SJSA1 (cell line): ENCODE measurements at places on chromosomes 3 and 15. TPM values are rescaled to one million over a fixed set of nuclear protein-coding genes. Genes with fewer than 3 reads are reported as not detected.

The DUOXA1 gene
- not detected in 2 replicates for total RNA-seq

The CAND2 gene
- total RNA-seq = 0.87 and 1.5 TPM in 2 replicates

The TMIE gene
- not detected in 2 replicates for total RNA-seq

The VGLL3 gene
- total RNA-seq = 11.3 and 17.1 TPM in 2 replicates

The EOMES gene
- not detected in 2 replicates for total RNA-seq

The PCOLCE2 gene
- 0.26 TPM in 1 of 2 replicates, not detected in the other for total RNA-seq

The EFCAB12 gene
- total RNA-seq = 0.03 TPM in 1 of 2 replicates, not detected in the other

The ARGFX gene
- not detected in 2 replicates for total RNA-seq

The KY gene
- total RNA-seq = 0.05 TPM in 1 of 2 replicates, not detected in the other

The CDHR4 gene
- total RNA-seq = not detected in 2 replicates

The CLDN16 gene
- total RNA-seq = 0.08 TPM in 1 of 2 replicates, not detected in the other

GRCh38 chr3:169120928-169121327 is 542.6 kb downstream of the MECOM start:
- H3K4me3 ChIP-seq = no peak overlapping the region
- H3K4me1 ChIP-seq = peaks cover 32% of the 10 kb centered on the region
- DNase-seq = no peak
- H3K36me3 ChIP-seq = peaks cover 30% of the 10 kb centered on the region
- H3K27ac ChIP-seq = no peak overlapping the region
- no peaks in the 10 kb centered on the region for H3K27me3 ChIP-seq

GRCh38 chr3:112602217-112602838 is 38.6 kb downstream of the CCDC80 start:
- no peak for DNase-seq
- no peak overlapping the region for H3K4me3 ChIP-seq
- H3K27me3 ChIP-seq = no peaks in the 10 kb centered on the region
- H3K4me1 ChIP-seq = peaks cover 14% of the 10 kb centered on the region
- peaks cover 15% of the 10 kb centered on the region for H3K36me3 ChIP-seq

- no peak for DNase-seq
- no peak overlapping the region for H3K27ac ChIP-seq
- H3K4me1 ChIP-seq = no peaks in the 10 kb centered on the region
- no peaks in the 10 kb centered on the region for H3K27me3 ChIP-seq
Observed at GRCh38 chr15:63978511-63979261, 67.6 kb downstream of the DAPK2 start.

DNA sequence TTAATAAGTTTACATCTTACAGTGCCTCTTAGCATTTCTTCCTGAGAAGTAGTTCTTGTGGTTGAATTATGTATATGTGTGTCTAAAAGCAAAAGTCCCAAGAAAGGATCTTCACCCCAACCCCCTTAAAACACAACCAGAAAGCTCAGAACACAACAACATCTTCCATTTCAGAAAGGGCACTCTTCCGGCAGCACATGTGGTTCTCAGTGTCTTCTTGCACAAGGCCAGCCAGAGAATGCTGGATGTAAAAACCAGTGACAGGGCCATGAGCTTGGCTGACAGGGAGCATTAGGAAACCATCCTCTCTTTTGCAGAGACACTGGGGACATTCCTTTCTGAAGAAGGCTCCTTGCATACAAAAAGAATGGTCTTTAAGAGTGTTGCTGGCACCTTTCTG is 45.0 kb downstream of the EEFSEC start:
- no peaks in the 10 kb centered on the region for H3K36me3 ChIP-seq
- DNase-seq = no peak
- no peak overlapping the region for H3K27ac ChIP-seq
- H3K4me3 ChIP-seq = no peak overlapping the region

GRCh38 chr15:81092559-81092902 is 41.5 kb upstream of the CFAP161 start:
- no peak overlapping the region for H3K4me3 ChIP-seq
- H3K27me3 ChIP-seq = no peaks in the 10 kb centered on the region
- no peaks in the 10 kb centered on the region for H3K36me3 ChIP-seq
- no peak overlapping the region for H3K27ac ChIP-seq
- DNase-seq = no peak

- peaks cover 19% of the 10 kb centered on the region for H3K4me1 ChIP-seq
- H3K36me3 ChIP-seq = peaks cover 11% of the 10 kb centered on the region
- H3K4me3 ChIP-seq = peak overlapping the region; percentile 94
- no peaks in the 10 kb centered on the region for H3K27me3 ChIP-seq
- H3K27ac ChIP-seq = no peak overlapping the region
Observed at GRCh38 chr3:52896151-52896550, 1.2 kb downstream of the STIMATE start.

- no peak for DNase-seq
- H3K27ac ChIP-seq = no peak overlapping the region
- no peaks in the 10 kb centered on the region for H3K27me3 ChIP-seq
- no peak overlapping the region for H3K4me3 ChIP-seq
- no peaks in the 10 kb centered on the region for H3K36me3 ChIP-seq
Observed at GRCh38 chr15:35857567-35858226, 311.7 kb upstream of the DPH6 start.

- no peak overlapping the region for H3K27ac ChIP-seq
- H3K27me3 ChIP-seq = no peaks in the 10 kb centered on the region
- no peak for DNase-seq
- H3K4me1 ChIP-seq = peaks cover 17% of the 10 kb centered on the region
- no peak overlapping the region for H3K4me3 ChIP-seq
Observed at GRCh38 chr3:187104933-187105332, 34.4 kb downstream of the RPL39L start.

GRCh38 chr3:35946121-35946853 is 307.0 kb downstream of the ARPP21 start:
- no peak overlapping the region for H3K27ac ChIP-seq
- H3K4me1 ChIP-seq = peaks cover 10% of the 10 kb centered on the region
- no peak overlapping the region for H3K4me3 ChIP-seq
- H3K27me3 ChIP-seq = no peaks in the 10 kb centered on the region

DNA sequence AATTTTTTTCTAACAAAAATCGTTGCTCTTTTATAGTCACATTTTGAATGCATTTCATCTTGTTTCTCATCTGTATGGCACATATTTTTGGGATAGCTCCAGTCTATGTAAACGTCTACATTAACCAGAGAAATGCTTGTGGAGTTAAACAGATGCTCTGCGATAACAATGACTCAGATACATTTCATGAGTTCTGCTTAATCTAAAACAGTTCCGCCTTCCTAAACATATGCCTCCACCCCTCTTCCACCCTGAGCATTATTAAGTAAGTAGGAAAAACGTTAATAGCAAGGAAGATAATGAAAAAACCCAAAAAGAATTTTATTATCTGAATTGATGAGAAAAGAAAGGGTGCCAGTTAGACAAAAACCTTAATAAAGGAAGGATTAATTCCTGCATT is 396.1 kb downstream of the TUSC7 start:
- peaks cover 45% of the 10 kb centered on the region for H3K4me1 ChIP-seq
- H3K36me3 ChIP-seq = no peaks in the 10 kb centered on the region
- no peak overlapping the region for H3K4me3 ChIP-seq
- no peaks in the 10 kb centered on the region for H3K27me3 ChIP-seq
- no peak for DNase-seq
- H3K27ac ChIP-seq = peak overlapping the region; percentile 54

DNA sequence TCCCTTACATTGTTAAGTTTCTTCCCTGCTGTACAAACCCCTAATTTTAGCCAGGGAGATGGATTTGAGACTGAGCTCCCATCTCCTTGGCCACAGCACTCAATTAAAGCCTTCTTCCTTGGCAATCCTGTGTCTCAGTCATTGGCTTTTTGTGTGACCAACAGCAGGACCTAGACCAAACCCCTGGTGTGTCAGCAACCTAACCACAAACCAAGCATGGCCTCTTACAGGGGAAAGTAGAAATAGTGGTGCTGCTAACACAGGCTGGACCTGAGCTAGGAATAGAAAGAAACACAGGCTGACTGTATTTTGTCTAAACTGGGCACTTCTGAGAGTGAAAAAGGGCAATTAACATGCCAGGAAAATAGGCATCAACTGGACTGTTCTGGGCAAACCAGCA is 37.9 kb downstream of the PPCDC start:
- no peaks in the 10 kb centered on the region for H3K36me3 ChIP-seq
- no peaks in the 10 kb centered on the region for H3K27me3 ChIP-seq

DNA sequence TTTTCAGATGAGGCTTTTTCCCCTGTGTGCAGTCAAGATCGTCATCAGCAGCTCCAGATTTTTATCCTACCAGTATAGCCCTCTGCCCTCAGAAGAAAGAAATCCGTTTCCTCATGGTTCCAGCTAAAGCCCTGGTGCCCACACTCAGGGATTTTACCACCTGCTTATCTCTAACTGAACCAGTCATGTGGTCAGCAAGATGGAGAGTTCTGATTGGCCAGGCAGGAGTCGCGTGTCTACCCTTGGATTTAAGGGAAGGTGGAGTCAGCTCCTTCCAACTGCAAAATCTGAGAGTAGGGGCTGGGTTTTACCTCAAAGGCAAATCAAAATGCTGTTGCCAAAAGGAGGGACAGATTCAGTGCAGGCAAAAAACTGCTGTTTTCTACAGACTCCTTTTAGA is 135.3 kb downstream of the LRTM1 start:
- H3K4me3 ChIP-seq = no peak overlapping the region
- H3K4me1 ChIP-seq = no peaks in the 10 kb centered on the region
- H3K27ac ChIP-seq = no peak overlapping the region
- no peaks in the 10 kb centered on the region for H3K36me3 ChIP-seq
- no peaks in the 10 kb centered on the region for H3K27me3 ChIP-seq

DNA sequence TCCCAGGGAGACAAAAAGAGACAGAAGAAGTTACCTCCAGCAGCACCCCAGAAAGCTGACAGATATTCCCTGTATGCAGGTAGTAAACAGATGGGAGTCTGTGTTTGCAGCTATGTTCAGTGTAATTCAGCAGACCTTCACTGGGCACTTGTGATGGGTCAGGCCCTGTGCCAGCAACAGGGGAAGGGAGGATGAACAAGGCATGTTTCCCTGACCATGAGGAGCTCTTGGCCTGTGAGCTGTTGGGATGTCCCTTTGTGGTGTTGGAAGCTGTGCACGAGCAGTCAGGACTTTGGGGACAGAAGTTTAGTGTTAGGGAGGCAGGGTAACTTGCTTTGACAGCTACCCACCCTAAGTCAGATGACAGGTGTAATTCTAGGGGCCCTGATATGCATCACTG is 106.0 kb upstream of the TRIM42 start:
- H3K36me3 ChIP-seq = no peaks in the 10 kb centered on the region
- no peaks in the 10 kb centered on the region for H3K4me1 ChIP-seq
- H3K27ac ChIP-seq = no peak overlapping the region
- DNase-seq = no peak
- H3K27me3 ChIP-seq = no peaks in the 10 kb centered on the region
- H3K4me3 ChIP-seq = no peak overlapping the region

- 0 out of 2 replicates have a peak overlapping the region, but pooled peaks have one; percentile 13 for H3K27ac ChIP-seq
- DNase-seq = no peak
- no peaks in the 10 kb centered on the region for H3K36me3 ChIP-seq
- peaks cover 9% of the 10 kb centered on the region for H3K4me1 ChIP-seq
- no peak overlapping the region for H3K4me3 ChIP-seq
Observed at GRCh38 chr3:105274536-105274935, 92.2 kb upstream of the ALCAM start.

GRCh38 chr15:66288551-66289185 is 4.7 kb upstream of the DIS3L start:
- peak; percentile 44 for DNase-seq
- H3K27me3 ChIP-seq = no peaks in the 10 kb centered on the region
- no peak overlapping the region for H3K4me3 ChIP-seq
- no peak overlapping the region for H3K27ac ChIP-seq
- no peaks in the 10 kb centered on the region for H3K36me3 ChIP-seq
